T-cell (primary cell): ENCODE measurements at places on chromosomes 13 and 19.

DNA sequence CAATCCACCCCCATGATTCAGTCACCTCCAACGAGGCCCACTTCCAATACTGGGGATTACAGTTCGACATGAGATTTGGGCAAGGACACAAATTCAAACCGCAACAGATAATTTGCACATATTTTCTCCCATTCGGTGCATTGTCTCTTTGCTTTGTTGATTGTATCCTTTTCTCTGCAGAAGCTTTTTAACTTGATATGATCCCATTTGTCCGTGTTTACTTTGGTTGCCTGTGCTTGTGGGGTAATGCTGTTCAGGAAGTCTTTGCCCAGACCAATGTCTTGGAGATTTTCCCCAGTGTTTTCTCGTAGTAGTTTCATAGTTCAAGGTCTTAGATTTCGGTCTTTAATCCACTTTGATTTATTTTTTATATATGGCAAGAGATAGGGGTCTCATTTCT lies 330.8 kb upstream of the SPRY2 start:
- DNase-seq, result no peak

- no peak for DNase-seq
Observed at GRCh38 chr19:53626486-53626885, 5.3 kb upstream of the DPRX start.

- no peak for DNase-seq
Observed at GRCh38 chr19:7397687-7398086, 49.0 kb downstream of the ARHGEF18 start.

DNA sequence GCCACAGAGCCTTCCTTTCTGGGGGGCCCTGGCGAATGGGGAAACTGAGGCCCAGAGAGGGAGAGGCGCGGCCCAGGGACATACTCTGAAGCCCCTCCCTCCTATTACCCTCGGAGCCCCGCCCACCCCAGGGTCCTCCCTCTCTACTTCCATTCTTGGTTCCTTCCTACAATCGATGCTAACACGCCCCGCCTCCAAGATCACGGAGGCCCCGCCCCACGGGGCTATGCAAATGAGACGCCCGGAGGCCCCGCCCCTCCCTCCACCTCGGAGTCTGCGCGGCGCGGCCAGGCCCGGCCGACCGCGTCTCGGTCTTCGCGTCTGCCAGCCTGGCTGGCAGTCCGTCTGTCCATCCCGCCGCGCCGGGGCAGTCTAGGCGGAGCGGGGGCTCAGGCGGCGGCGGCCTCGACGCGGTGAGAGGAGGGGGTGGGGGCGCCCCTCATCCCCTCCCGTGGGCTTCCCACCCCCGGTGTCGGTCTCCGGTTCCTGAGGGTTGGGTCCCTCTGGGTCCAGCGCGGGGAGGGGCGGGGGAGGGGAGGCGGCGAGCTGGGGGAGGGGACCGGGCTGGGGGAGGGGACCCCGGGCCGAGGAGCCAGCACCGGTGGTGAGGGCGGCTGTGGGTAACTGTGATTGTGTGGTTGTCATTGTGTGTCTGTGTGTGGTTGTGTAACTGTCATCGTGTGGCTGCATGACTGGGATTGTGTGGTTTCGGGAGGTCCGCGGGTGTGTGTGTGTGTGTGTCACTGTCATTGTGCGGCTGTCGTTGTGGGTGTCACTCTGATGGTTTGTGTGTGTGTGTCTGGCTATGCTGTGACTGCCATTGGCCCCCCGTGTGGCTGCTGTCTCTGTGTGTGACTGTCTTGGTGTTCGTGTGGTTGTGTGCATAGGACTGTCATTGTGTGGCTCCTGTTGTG lies at the start of gene PLPPR2:
PLPPR2 (plus strand) TSS at position 273 of the 914 bp plus-strand sequence. CDS start 2,242 bp downstream, outside the sequence.
- DNase-seq, result peak; percentile 70

DNA sequence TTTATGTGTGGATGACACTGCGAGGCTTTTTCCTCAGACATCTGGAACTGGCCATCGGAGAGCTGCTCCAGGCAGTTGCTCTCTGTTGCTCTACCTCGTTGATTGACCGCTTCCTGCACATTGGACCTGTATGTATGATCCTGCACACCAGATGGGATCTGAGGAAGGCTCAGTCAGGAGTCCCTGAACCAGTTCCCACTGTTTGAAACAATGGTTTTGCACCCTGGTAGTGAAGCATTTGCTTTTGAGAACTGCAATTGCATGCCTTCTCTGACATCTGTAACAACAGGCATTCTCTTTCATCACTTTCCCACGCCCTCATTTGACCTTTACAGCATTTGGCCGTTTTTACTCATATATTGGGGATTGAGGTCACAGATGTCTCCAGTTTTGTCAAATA lies 61.1 kb upstream of the NPAS1 start:
- no peak for DNase-seq

DNA sequence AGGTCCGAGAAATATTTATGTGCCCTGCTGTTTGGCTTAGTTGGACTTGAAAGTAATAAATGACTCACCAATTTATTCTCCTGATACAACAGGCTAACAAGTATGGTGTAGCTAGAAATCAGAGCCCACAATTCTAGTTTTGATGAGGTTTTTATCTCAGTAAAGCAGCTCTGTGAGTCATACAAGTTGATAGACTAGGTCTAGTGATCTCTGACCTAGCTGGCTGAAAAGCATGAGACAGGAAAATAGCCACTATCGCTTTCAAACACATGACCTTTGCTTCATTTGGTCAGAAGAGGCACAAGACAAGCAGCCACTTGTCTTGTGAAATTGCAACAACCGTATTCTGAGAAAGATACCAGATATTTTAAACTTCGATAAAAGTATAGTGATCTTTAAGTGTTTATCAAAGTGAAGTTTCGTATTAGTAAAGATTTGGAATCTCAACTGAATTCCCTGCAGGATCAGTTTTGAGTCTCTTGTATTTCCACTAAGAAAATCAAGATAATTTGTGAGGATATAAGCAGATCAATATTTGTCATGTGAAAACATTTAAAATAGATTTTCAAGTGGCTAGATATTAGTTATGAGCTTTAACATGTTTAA lies 126.7 kb downstream of the MAB21L1 start:
- no peak for DNase-seq

GRCh38 chr13:46751811-46752635 lies 44.9 kb downstream of the ESD start:
- peak; percentile 21 for DNase-seq

DNA sequence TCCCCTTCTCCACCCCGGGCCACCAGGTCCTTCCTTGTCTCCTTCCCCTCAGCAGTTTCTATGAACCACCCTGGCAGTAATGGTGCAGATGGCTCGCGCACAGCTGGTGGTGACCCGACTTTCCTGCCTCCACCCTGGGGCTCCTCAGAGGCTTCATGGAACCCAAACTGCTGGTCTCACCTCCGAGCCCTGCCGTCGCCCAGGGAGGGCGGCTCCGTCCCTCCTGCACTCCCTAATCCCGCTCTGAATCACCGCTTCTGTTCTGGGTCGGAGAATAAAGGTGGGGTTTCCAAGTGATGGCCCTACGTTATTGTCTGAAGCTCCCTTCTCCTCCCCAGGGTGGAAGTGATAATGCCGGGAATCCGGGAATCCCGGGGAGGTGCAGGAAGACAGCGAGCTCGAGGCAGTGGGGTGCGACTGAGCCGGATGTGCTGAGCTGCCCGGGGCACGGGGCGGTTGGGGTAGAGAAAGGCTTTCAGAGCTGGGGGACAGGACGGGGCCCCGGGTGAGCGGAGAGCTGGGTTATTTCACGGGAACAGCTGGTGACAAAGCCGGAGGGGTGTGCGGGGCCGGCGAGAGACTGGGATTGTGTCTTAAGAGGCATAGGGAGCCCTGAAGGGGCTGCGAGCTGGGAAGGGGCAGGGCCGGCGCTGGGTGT lies 711 bp downstream of the FUT2 start:
- DNase-seq, result no peak

DNA sequence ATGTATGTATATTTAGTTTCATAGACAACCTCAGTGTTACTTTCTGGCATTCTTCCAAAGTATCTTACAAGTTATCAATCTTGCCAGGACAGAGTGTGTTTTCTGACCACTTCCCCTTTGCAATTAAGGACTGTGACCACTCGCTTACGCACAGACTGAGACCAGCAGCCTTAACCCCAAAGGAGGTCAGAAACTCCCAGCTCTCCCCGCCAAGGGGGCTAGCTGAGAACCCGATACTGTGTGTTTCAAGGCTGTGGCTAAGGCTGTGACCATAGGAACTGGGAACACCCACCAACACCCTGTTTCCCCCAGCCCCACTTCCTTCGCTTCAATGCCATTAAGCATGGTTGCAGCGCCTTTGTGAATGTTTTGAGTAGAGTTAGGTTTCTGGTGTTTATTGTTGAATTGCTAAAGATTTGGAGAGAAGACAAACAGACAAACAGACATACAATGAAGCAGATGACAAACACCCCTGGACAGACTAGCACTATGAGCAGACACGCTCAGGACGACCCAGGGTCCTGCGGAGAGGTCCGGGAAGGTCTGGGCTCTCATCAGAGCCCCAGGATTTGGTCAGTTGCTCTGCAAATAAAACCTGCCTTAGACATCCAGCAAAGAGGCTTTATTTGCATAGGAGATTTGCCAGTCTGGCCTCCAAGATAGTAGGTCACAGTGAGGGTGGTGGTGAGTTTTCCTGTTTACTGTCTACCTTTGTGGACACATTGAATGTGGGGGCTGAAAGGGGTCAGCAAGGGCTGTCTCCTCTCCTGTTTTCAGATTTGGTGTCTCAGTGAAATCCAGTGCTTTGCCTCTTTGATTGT lies 25.0 kb upstream of the TNFSF11 start:
- peak; percentile 5 for DNase-seq

GRCh38 chr19:38374332-38375097 lies at the start of gene PSMD8:
Gene PSMD8, plus strand, starts transcription at chr19:38374571. Its CDS starts 31 bp downstream, at chr19:38374602.
- DNase-seq, result peak; percentile 98

DNA sequence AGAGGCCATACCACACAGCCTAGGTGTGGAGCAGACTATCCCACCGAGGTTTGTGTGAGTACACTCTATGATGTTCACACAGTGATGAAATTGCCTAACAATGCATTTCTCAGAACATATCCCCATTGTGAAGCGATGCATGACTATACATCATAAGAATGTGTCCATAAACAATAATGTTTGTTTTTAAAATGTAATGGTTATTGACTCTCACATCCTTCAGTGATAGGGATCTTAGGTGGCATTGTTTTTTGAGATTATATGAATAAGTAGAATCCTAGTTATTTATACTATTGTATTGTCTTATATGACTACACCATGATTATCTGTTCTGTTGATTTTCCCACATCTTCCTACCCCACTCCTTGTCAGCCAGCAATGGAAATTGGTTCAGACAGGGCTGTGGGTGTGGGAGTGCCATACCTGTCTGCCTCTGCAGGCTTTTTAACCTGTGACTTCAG lies 13.6 kb downstream of the CCNA1 start:
- no peak for DNase-seq

- no peak for DNase-seq
Observed at GRCh38 chr13:37418490-37418889, 180.1 kb downstream of the POSTN start.

DNA sequence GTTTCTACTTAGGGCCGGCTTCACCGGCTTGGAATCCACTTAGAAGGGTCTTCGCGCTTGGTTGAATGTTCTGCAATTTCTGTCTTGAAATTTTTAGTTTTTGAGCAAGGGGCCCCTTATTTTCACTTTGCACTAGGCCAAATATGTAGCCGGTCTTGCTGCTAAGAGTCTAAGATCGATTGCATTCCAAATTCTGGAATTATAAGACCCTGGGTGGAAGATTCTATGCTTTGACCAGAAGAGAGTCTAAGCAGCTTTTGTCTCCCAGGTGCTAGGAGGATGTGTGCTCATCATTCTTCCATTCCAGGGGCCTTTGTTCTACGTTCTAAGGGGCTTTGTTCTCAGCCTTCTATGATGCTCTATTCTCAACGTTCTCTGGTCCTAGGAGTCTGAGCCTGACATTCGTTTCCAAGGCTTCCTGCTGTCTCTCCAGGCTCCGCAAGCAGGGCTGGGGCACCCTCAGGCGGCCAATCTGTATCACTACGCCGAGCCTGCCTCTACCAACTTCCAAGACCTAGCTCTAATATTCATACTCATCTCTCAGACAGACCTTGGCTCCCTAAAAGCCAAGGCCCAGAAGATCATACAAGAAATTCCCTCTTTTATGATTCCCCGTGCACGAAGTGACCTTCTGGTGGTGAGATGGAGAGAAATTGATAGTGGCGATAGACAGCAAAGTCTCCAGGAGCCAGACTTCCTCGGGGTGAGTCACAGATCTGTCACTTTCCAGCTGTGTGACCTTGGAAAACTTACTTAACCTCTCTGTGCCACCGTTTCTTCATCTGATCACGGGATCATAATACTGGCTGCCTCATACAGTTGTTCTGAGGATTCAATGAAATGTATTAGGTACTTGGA lies 982 bp upstream of the DACT3 start:
- DNase-seq, result peak; percentile 75

- DNase-seq, result no peak
Observed at GRCh38 chr19:48569814-48570213, 17.8 kb downstream of the SULT2B1 start.

GRCh38 chr19:22622901-22623840 lies 11.0 kb upstream of the ZNF492 start:
- no peak for DNase-seq

- no peak for DNase-seq
Observed at GRCh38 chr13:73428137-73428536, 369.3 kb downstream of the KLF5 start.

- DNase-seq, result no peak
Observed at GRCh38 chr13:112635323-112635722, 47.4 kb upstream of the TUBGCP3 start.

- DNase-seq, result no peak
Observed at GRCh38 chr13:55067946-55068345, 2039.3 kb downstream of the OLFM4 start.

DNA sequence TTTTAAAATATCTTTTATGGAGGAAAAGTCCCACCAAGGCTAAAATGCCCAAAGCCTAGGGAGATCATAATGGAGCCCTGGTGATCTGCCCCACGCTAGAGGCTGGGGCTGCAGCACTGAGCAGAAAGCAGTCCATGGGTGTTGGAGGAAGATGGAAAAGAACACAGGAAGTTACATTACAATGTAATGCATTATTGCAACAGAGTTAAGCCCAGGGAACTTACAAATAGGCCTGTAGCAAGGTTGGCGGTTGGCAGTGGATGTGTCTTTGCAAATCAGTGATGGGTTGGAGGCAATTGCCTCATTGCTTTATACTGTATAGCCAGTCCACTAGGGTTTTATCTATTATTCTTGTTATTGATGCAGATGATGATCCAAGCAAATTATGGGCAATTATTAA lies 399.9 kb downstream of the NDFIP2 start:
- no peak for DNase-seq

DNA sequence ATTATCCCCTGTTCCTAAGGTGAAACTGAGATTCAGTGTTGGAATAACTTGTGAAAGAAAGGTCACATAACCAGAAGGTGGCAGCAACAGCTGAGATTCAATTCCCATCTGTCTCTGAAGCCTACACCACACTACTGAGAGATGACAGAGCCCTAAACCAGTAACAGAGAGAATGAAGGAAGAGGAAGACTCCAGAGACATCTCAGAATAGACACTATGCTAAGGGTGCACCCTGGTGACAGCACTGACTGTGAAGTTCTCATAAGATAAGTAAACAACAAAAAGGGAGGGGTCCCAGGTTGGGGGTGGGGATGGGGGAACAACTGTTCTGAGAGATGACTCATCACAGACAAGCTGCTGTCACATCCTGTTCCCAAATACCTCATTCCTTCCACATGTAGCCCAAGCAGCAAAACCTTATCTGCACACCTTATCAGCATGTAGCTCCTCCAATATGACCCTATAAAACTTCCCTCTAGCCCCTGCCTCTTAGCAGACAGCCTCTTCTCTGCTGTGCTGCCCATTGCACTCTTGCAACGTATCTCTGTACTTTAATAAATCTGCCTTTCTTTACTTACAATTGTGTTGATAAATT lies 46.5 kb downstream of the UTP14C start:
- peak; percentile 11 for DNase-seq

GRCh38 chr13:113058129-113058987 lies 47.2 kb upstream of the F7 start:
- DNase-seq, result no peak

- no peak for DNase-seq
Observed at GRCh38 chr13:110244071-110244830, 62.7 kb downstream of the COL4A1 start.
